Esophagus muscularis mucosa (tissue), 4 donors: ENCODE measurements at places on chromosomes 7 and 10. TPM values are rescaled to one million over a fixed set of nuclear protein-coding genes. Genes with fewer than 3 reads are reported as not detected.

CCDC172 gene
- total RNA-seq: not detected

DENND2A gene
- total RNA-seq: 77.2 TPM

DNA sequence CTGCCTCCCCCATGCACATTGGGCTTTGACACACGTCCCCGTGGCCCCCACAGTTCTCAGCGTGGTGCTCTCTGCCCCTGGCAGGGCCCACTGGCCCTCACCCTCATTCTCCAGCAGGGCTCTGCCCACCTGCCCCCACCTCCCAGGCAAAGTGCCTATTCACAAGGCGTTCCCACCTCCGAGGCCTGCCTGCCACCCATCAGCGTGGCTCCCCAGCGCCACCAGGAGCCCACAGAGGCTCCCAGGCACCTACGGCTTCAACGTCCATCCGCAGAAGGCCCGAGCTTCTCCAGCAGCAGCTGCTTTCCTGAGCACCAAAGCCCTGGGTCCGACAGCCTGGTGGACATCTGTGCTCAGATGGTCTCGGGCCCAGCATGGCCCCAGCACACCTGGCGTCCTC lies 211.8 kb upstream of the PPP2R2D start:
- H3K36me3 ChIP-seq: no peaks in the 10 kb centered on the region
- no peak overlapping the region for H3K4me3 ChIP-seq
- no peak overlapping the region for H3K27ac ChIP-seq
- no peaks in the 10 kb centered on the region for H3K27me3 ChIP-seq
- no peak for DNase-seq

DNA sequence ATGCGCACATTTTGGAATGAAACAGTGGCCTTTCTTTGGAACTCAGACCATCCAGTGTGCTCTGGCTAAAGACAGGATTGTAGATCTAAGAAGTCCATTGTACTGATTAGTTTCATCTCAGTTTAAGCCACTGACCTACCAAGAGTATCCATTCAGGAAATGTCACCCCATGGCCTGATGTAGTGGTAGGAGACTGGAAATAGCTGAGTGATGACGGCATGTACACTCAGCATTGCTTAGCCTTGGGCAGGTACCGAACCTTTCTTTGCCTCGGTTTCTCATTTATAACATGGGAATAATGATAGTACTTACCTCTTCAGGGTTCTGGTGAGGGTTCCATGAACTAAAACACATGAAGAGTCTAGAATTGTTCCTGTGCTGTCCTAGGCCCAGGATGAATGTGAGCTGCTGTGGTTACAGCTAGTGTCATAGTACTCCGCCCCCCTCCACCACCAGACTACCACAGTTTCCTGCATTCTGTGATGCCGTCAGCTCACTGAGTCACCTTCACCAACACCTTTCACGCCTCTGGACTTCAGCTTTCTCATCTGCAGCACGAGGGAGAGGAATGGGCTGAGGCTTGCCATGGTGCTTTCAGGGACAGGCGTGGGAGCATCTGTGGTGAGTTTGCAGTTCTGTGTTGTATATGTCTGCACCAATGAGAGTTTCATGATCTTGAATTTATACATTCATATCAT lies 484.0 kb upstream of the GALNT17 start:
- no peak for DNase-seq
- H3K4me1 ChIP-seq: no peaks in the 10 kb centered on the region
- no peaks in the 10 kb centered on the region for H3K27me3 ChIP-seq
- H3K27ac ChIP-seq: no peak overlapping the region
- no peak overlapping the region for H3K4me3 ChIP-seq

DNA sequence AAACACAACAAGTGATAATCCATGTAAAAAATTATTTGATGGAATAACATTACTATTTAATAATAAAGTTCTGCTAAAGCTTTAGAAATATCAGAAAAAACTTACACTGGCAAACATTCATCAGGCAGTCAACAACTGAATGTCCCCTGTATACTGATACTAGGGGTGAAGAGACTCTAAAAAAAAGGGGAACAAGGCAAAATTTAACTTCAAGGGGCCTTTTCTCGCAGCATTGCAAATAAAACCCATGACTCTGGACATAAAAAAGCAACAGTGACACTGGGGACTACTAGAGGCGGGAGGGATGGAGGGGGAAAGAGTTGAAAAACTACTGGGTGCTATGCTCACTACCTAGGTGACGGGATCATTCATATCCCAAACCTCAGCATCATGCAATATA lies 5.8 kb upstream of the IFRD1 start:
- H3K4me3 ChIP-seq: no peak overlapping the region
- no peak for DNase-seq

DNA sequence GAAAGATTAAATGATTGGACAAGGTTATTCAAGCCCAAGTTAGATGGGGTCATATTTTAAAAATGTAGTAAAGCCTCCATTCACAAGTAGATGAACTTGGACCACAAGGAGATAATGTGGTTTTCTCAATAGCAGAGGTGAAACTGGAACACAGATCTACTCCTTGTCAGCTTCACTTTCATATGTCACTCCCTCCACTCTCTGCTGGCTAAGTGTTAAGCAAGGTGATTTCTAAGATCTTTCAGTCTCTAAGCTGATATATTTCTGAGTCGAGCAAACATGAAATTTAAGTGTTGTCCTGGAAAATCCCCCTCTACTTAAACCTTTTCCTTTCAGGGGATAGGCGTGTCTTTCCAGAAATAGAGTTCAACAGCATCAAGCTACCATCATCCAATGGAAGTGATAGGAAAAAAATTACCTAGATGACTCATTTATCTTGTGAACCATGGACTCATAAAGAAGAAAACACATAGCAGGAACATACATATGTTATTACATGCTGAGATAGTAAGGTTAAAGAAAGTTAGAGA lies 275.0 kb downstream of the PTEN start:
- no peaks in the 10 kb centered on the region for H3K4me1 ChIP-seq
- H3K4me3 ChIP-seq: no peak overlapping the region
- no peak for DNase-seq
- H3K27me3 ChIP-seq: no peaks in the 10 kb centered on the region

GRCh38 chr7:1727812-1728570 lies 57.9 kb downstream of the ELFN1 start:
- H3K27me3 ChIP-seq: peaks cover 41% of the 10 kb centered on the region
- no peak overlapping the region for H3K4me3 ChIP-seq
- no peak overlapping the region for H3K27ac ChIP-seq
- peaks cover 16% of the 10 kb centered on the region for H3K4me1 ChIP-seq

DNA sequence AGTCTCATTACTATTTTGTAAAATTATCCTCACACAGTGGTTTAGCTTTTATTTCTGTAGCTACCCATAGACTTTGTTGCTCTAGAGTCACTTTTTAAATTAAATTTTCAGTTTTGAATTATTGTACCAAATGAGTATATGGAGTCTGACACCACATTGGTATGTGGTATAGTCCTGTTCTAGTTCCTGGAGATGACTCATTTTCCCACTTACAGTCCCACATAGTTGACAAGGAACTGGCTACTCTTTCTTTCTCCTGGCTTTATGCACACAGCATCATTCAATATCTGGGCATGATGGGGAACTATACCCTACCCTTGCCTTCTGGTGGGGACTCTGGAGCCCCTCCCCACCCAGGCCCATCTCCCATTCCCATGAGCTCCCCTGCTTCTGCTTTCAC lies 92.6 kb upstream of the RAB11FIP2 start:
- no peak for DNase-seq
- H3K4me1 ChIP-seq: no peaks in the 10 kb centered on the region
- no peaks in the 10 kb centered on the region for H3K27me3 ChIP-seq
- H3K4me3 ChIP-seq: no peak overlapping the region
- H3K36me3 ChIP-seq: no peaks in the 10 kb centered on the region

DNA sequence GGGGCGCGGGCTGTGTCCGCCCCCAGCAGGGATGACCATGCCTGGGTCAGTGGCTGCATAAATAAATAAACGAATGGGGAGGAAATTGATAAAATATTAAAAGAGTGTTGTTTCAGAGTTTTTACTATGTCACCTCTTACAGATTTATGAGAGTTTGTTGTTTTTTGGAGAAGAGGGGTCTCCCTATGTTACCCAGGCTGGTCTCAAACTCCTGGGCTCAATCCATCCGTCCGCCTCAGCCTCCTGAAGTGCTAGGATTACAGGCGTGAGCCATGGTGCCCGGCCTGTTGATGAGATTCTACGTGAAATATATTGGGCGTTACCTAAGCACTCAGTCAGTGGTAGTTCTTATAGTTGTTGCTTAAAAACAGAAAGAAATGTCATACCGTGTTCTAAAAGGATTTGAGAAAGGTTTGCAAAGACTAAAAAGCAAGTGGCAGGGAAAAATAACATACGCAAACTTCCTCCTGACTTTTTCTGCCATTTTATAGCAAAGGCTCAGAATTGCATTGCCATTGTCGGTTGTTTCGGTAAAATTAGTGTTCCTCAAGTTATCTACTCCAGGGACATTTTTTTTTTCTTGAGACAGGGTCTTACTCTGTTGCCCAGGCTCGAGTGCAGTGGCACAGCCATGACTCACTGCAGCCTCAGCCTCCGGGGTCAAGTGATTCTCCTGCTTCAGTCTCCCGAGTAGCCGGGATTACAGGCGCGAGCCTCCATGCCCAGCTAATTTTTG lies 39.5 kb upstream of the FOXK1 start:
- no peaks in the 10 kb centered on the region for H3K27me3 ChIP-seq
- DNase-seq: no peak
- peaks cover 14% of the 10 kb centered on the region for H3K4me1 ChIP-seq
- peak overlapping the region; percentile 62 for H3K4me3 ChIP-seq

OR2A7 gene
- total RNA-seq: 2.3 TPM

OPALIN gene
- not detected for total RNA-seq

DNA sequence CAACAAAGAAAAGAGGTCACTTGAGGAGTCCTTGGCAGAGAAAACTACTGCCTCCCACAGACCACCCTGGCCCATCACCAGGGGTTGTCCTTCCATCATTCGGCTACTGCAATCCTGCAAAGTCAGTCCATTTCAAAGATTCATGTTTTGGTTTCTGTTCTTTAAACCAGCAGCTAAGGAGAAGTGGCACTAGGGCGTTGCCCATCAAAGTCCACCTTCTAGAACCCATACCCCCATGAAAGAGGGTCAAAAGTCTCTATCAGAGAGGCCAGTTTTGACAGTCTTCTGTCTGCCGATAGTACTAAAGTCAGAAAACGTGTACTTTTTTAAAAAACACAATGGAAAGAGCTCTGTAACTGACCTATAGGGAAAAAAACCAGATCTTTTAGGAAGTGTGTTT lies 14.4 kb downstream of the CCDC6 start:
- peaks cover 52% of the 10 kb centered on the region for H3K4me1 ChIP-seq
- no peak overlapping the region for H3K4me3 ChIP-seq
- H3K27me3 ChIP-seq: no peaks in the 10 kb centered on the region
- no peak for DNase-seq
